Activated CD4-positive, alpha-beta T cell treated with anti-CD3 and anti-CD28 coated beads, Interleukin-2, Interleukin-6, amounts not matched to agents 100 ng/mL and 50 ng/mL, durations not matched to agents 16 hours and 8 hours (primary cell): ENCODE measurements at places on chromosomes 7 and 10.

GRCh38 chr7:36749282-36749960 is 25.1 kb upstream of the AOAH start:
- DNase-seq, result no peak

DNA sequence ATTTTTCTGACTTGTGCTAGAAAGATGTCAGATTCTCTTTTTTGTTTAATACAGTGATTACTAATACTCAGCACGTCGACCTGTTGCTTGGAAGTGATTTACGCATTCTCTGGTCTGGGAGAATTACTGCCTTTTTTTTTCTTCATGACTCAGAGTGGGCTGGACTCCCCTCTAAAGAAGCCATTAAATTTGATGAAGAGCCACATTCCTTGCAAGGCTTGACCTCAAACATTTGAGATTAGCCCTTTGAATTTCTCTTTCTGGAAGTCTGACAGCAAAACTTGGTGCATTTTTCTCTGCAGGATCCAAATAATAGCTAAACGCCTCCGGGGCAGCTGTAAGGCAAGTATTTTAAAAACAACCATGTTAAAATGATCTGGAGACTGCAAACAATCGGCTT is 171.6 kb downstream of the GALNT17 start:
- no peak for DNase-seq

DNA sequence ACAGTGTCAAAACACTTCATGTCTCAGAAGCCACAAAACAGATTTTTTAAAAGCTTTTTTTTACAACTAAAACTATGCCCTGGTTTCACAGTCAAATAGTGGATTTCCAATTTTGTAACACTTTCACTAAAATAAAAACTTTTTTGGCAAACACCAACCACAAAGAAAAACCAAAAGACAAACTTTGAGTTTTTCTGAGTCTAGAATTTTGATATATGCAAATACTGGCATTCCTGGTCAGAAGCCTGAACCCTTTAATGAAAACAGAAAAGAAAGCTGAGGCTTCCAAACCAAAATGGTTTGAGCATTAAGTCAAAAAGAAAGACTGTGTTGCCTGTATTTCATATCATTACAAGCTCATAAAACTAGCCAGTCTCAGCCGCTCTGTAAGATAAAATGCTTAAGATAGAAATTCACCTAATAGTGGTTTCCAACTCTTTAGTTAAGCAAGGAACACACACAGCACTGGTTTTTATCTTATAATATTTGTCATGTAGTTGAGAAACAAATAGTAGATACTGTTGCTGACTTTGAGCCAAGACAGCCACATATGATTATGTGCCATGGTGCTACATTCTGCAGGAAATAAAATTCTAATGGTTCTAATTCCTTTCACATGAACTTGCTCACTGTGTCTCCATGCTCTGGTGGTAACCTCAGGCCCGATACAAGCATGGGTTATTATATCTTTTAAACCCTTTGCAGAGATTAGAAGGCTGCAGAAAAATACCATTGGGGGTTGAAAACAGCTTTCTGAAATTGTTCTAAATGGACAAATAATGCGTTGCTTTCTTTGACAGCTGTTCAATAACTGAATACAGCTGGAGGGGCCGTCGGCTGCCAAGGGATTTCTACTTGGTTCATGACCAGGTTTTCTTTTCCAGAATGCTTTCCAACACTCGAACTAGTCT is 49.4 kb downstream of the FAM171A1 start:
- DNase-seq, result no peak

- no peak for DNase-seq
These were observed 34.8 kb downstream of the HTR5A start for GRCh38 chr7:155104913-155105312.

DNA sequence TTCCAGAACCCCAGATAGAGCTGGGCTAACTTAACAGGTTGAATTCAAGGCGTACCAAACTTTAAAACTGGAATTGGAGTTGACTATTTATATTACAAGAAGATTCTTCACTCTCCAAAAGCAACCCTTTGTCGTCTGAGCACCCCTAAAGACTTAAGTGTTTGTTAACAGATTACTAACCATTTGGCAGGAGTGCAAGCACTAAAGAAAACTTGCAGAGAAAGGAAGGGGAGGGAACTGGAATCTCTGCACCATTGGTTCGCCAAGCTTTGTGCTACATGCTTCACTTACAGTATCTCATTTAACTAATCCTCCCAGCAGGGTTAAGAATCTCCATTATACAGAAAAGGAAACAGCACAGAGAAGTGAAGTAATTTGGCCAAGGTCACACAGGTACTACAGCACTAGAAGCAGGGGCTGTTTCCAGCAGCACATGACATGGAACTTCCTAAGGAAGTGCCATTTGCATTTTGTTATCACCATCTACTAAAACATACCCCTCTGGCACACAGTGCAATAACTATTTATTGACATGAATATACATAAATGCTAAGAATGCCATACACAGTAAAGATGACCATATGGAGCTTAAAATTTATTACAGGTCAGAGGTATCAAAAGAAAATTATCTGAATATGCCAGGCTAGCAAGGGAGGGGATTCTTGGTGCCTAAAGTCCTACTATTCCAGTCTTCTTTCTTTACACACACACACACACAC is 201.2 kb downstream of the KCNMA1 start:
- DNase-seq, result no peak

GRCh38 chr7:121278120-121279021 is 50.4 kb upstream of the WNT16 start:
- DNase-seq, result peak; percentile 81

- DNase-seq, result no peak
These were observed 102.5 kb downstream of the COBL start for GRCh38 chr7:51214098-51214497.

DNA sequence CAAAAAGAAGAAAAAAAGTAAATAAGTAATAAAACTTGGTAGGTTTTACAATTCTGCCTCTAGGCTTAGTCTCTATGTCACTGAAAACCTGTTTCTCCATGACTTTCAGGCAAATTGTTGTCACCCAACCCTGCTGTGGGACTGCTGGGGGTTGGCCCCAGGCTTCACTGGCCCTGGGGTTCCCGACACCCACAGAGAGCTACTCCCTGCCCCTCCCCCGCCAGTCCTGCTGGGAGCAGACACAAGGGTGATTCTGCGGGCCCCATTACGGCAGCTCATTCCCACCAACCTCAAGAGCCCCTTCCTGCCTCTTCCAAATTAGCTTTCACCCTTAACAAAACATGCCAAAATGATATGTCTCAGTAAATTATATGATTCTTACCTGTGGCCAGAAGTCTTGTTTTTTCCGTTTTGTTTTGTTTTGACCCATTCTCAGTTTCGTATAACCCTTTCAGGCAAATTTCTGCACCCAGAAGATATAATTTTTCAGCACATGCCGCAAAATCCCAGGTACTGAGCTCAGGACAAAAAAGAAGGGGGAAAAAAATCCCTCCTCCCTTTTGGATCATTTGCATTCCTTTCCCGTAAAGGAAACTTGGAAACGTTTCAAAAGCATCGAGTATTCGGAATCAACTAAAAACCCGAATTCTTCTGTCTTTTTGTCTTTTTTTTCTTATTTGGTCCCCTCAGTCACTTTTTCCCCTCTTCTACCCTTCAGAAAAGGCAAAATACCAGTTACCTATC is 27.8 kb downstream of the CHST15 start:
- DNase-seq, result no peak

GRCh38 chr7:90675982-90676381 is 79.9 kb downstream of the CDK14 start:
- DNase-seq, result no peak

GRCh38 chr10:72952642-72953158 is 1.9 kb downstream of the PLA2G12B start:
- no peak for DNase-seq

DNA sequence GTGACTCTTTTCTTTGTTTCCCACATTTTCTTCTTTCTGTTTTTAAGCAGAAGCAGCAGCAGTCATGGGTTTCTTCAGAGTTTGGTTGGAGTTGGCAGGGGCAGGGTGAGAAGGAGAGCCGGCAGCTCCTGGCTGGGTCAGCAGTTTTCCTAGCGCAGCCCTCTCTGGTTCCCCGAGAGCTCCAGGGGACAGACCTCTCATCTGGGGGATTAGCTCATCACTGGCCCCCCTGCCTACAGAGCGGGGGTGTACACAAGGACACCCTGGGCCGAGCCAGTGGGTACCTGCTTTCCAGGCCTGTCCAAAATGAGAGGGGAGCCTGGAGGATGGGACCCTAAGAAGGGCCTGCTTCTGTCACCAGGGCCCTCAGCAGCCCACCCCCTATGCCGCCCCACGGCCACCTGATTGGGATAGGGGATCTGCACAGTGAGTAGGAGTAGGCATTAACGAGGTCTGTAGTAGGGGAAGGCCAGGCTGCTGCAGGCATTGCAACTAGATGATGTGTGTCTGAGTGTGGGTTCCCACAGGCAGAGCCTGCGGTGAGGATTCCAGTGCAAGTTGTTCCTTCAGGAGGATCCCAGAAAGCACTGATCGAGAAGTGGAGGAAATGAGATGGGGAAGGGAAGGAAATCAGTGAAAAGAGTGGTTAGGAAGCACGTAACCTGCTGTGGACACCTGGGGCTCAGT is 122.9 kb upstream of the PPIF start:
- no peak for DNase-seq

DNA sequence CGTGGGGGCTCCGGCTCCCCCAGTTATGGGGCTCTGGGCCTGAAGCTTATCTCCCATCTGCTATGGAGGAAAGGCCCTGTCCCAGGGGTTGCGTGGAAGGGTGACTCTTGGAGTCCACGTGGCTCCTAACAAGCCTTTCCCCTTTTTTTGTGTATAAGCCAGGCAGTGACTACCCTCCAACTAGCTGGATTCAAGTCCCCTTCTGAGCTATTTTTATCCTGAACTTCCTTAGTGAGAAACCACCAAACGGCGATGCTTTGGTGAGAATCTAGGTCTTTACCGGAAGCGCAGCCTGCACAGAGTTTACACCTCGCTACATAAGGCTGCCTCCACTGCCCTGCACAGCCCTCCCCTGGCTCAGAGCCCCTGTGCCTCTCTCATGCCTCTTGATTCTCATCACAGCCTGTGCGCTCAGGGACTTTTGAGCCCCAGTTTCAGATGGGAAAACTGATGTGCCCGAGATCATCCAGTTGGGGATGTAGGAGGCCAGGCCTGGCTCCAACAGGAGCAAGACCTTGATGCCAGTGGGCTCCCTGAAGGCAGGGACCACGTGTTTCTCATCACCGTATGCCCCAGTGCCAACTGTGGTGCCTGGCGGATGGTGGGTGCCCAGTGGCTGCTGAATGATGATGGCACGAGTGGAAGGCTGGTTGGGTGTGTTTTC is 102.3 kb upstream of the PPIF start:
- peak; percentile 69 for DNase-seq

GRCh38 chr10:62166331-62167131 is 102.1 kb downstream of the RTKN2 start:
- DNase-seq, result no peak

DNA sequence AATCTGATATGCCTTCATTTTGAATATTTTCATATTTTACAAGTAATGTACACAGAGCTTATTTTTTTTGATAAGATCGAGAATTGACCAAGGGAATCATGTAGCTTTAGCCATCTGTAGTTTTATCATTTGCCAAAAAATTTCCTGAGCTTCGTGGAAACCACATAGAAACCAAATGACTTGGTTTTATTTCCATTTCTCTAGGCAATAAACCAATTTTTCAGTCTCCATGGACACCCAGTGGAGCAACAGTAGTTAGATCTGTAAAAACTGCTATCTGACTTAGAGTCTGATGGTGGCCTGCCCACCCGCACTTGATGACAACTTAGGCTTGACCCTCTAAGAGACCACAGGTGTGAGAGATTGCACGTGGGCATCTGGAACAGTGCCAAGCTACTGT is 127.8 kb upstream of the CDK6 start:
- no peak for DNase-seq

DNA sequence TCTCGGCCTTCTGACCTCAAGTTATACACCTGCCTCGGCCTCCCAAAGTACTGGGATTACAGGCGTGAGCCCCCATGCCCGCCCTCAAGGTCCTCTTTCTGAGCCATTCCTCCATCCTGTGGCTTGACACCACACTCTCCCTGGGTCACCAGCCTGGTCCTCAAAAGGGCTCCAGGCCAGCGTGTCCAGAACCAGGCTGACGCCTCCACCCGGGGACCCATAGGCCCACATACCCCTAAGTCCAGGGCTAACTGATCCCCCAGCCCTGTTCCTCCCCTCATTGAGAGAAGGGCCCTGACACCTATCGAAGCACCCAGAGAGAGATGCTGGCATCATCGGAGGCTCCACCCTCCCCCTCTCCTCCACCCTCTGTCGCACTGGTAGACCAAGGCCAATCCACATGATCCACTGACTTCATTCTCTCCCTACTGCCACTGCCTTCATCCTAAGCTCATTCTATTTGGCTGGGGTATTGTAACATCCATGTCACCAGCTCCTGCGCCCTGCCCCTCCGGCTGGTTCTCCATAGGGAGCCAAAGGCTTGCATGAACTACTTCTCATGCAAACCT is 46.7 kb downstream of the TMEM270 start:
- no peak for DNase-seq

DNA sequence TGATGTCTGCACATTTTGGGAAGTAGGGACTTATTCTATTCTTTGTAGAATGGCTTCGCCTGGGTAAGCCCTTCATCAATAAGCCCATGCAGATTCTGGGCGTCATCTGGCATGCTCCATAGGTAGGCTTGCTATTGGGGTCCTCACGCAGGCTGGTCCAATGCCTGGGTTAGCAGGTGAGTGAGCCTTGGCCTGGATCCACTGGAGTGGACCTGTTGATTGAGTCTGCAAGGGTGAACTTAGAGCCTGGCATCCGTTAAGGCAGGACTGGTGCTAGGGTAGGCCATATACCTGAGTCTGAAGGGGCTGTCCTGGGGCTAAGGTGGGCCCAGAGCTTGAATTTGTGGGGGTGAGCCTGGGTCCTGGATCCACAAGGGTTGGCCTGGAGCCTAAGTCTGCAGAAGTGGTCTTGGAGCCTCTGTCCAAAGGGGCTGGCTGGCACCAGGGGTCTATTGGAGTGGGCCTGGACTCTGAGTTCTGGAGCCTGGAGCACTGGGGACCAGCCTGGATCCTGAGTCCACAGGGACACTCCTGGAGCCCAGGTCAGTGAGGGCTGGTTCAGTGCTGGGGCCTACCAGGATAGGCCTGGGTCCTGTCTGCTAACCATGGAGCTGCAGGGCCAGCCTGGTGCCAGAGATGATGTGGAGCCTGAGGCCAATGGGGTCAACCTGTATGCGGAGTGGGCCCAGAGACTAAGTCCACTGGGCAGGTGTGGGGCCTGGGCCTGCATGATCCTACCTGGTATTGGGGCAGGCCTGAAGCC is 297.7 kb downstream of the PTPRN2 start:
- DNase-seq, result no peak
